ENCODE measurements at places on chromosomes 4 and X.
A peak's percentile ranks its signal among the peaks of the same experiment; 100 is the strongest.

GRCh38 chr4:132317923-132318322 lies 831.2 kb upstream of the PCDH10 start:
- no peak for DNase-seq

- DNase-seq, result no peak
These were observed 514.3 kb downstream of the ADGRL3 start for GRCh38 chr4:61714387-61714911.

DNA sequence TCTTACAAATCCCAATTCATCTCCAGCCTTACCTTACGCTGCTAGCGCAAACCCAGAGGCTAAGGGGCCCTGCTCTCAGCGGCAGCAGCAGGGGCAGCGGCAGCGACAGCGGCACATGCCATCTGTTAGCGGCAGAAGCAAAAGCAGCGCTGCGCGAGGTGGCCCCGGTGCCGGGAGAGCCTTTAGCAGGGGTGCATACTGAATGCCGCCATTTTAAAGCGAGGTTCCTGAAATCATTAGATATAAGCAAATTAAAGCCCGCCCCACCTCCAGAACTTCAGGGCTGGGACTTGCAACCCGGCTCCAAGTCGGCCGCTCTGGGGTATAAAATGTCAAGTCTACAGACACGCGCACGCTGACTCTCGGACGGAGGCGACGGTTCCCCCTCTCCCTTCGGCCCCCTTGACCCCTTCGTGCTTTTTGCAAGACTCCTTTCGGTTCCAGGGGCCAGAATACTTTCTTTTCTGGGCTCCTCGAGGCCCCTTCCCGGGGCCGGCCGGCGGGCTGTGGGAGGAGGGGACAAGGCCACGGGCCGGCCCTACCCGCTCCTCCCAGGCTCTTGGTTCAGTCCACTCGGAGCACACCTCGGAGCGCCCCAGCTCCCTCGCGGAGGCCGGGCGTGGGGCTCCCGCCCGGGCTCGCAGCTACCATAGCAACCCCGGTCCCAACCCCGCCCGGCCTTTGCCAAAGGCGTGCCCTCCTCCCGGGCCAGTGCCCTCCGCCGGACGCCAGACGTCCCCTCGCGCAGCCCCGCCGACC lies at the start of gene MBNL3:
TSS of gene MBNL3 (minus strand) at position 220 of the 759 bp plus-strand sequence. CDS start 49,427 bp downstream, outside the sequence.
- peak; percentile 79 for DNase-seq

DNA sequence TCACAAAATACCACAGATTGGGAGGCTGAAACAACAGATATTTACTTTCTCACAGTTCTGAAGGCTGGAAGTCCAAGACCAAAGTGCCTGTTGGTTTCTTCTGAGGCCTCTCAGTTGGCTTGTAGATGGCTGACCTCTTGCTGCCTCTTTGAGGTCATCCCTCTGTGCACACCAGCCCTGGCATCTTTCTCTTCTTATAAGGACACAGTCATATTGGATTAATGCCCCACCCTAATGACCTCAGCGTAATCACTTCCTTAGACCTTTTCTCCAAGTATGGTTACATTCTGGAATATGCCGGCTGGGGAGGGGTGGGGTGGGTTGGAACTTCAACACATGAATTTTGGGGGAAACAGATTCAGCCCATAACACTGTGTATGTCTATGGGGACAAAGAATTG lies 116.2 kb upstream of the LNX1 start:
- DNase-seq, result no peak

- DNase-seq, result no peak
These were observed 228.2 kb downstream of the PCDH10 start for GRCh38 chr4:133377286-133377685.

DNA sequence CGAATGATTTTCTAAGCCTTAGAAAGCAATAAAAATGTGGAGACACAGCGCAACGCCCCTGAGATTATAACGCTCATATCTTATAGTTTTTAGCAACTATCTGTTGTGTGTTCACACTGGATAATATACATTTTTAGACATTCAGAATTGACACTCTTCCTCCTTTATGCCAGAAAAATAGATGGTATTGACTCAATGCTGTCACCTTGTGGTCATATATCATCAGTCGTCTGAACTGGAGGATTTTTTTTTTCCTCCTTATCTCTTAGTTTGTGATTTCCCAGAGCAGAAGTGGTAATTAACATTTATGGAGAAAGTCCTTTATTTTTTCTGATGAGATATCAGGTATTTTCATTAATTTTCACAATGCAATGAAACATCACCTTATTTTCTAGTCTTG lies 759.6 kb downstream of the RAB28 start:
- DNase-seq, result no peak

GRCh38 chr4:2155246-2155645 lies 86.7 kb downstream of the HAUS3 start:
- no peak for DNase-seq

DNA sequence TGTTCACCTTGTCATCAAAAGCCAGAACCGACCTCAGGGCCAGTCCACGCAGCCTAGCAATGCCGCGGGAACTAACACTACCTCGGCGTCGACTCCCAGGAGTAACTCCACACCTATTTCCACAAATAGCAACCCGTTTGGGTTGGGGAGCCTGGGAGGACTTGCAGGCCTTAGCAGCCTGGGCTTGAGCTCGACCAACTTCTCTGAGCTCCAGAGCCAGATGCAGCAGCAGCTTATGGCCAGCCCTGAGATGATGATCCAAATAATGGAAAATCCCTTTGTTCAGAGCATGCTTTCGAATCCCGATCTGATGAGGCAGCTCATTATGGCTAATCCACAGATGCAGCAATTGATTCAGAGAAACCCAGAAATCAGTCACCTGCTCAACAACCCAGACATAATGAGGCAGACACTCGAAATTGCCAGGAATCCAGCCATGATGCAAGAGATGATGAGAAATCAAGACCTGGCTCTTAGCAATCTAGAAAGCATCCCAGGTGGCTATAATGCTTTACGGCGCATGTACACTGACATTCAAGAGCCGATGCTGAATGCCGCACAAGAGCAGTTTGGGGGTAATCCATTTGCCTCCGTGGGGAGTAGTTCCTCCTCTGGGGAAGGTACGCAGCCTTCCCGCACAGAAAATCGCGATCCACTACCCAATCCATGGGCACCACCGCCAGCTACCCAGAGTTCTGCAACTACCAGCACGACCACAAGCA lies 898 bp downstream of the UBQLN2 start:
- DNase-seq, result no peak

- no peak for DNase-seq
These were observed 174.0 kb upstream of the TLL1 start for GRCh38 chr4:165699055-165699454.

- DNase-seq, result no peak
These were observed 37.1 kb downstream of the VEGFC start for GRCh38 chr4:176755613-176756012.

DNA sequence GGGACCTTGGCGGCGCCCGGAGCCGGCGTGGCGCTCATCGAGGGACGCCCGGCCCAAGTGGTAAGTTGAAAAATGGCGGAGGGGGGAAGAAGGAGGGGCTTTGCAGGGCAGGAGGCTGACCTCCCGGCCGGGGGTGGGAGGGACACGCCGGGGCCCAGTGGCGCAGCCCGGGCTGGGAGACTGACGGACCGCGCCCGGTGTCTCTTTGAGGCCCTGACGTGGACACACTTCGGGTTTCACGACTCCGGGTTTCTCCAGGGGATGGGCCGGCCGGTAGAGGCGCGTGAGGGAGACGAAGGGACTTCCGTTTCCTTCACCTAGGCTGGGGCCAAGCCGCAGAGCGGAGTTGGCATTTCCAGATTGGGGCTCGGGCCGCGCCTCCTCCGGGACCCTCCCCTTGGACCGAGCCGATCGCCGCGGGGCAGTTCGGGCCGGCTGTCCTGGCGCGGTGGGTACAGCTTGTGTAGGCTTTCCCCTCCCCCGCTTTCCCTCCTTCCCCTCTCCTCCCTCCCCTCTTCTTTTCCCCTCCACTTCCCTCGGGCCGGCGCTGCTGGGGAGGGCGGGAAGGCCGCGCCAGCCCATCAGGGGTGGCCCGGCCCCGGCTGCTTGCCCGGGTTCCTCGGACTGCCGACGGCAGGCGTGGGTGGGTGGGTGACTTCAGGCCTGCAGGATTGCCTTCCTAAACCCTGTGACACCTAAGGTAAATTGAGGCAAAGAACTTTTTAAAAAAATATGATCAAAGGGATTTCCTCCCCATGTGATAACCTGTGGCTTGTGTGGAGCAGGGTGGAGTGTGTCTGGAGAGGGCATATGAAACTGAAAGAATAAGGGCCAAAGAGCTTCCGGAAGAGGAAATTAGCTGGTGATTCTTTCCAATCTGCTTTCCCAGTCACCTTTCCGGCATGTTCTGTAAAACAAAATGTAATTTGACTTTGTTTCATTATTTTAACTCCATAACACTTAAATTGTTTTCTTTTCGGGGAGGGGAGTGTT lies at the start of gene XIAP:
TSS of gene XIAP (plus strand) at position 208 of the 993 bp plus-strand sequence. CDS start 25,610 bp downstream, outside the sequence.
- peak; percentile 88 for DNase-seq

All from right forelimb (tissue), 1 donor.